ENCODE measurements at places on chromosomes 1 and 21.

DNA sequence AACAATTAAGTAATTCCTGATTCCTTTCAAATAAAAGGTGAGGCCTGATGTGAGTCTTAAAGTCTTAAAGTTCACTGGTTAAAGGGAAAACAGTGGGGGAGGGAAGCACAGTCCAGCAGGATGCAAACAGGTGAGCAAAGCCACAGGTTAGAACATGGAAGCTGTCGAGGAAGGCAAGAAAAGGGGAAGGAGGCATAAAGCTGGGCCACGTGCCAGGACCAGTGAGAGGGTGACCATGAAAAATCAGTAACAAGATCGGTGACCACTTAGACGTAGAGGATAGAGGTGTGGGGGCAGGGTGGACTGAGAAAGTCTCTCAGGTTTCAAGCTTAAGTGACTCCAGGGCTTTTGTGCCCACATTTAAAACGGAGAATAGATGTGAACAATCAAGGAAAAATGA, 231.3 kb downstream of the SETD4 start:
- no peak for DNase-seq

GRCh38 chr1:221440658-221441057, 301.2 kb downstream of the DUSP10 start:
- DNase-seq, result no peak

DNA sequence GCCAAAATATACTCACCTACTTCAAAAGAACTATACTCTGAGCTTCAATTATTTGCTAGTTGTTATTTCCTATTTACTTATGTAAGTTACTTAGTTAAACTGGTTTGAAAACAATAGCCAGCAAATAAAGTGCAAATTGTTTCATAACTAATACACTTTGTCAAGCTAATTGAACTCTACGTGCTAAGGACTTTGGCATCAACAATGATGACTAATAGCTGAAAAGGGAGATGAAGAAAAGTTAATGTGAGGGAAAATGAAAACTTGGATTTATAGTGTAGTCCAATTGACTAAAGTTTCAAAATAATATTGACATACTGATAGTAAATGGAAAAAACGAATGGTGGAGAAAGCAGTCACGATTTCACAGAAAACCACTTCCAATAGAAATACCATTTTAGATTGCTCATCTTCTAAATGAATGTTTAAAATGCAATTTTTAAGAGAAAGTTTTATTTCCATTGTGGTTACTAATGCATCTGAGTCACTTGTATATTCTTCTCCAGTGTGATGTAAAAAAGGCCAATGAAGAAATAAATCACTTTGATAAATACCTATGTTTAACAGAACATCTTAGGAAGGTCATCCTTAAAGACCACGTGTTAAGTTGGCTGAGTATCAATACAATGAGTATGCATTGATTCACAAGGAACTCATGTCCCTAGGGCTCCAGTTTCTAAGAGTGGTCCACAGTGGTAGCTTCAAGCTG, 455.2 kb downstream of the LTN1 start:
- no peak for DNase-seq

DNA sequence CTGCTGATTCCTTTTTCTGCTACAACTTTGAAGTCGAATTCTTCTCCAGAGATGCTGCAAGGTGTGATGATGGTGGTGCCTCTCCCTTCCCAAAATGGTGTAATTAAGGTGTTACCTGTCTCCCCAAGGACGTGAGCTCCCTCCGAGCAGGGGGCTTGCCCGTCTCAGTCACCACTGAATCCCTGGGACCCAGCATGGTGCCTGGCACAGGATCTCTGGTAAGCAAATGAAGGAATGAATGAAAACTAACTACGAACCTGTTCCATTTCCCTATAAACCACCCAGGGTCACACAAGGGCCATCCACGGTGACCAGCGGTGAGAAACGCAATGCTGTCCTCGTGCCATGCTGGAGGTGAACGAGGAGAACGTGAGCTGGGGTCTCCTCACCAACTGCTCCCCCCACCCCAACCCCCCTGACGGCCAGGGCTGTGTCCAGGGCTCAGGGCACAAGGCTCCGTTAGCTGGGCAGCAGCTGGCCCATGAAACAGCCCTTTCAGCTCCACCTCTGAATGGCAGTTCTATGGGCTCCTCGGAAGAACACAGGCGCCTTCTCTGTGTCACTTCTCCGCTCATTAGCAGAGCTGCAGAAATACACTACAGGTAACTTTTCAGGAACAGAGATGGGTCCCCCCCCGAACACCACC, 2.2 kb upstream of the MATN1 start:
- DNase-seq, result no peak

GRCh38 chr1:180912211-180912800, 391 bp upstream of the KIAA1614 start:
- DNase-seq, result peak; percentile 88
